Left renal cortex interstitium (tissue), 4 donors: ENCODE measurements at places on chromosomes 1 and 21.

DNA sequence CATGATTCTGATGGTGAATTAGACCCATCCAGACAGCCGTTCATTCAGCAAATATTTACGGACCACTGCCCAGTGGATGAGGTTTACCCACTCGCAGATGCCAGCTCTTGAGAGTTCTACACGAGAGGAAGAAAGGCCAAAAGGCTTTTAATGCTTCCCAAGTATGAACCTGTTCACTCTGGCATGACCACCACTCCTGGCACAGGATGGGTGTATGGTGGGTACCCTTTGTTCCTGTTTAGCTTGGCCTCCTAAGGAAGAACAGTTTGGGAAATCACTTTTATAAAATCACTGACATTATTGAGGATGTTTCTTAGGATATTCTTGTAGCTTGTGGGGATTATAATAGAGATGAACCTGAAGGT is 67.2 kb downstream of the HMGB4 start:
- DNase-seq: no peak

DNA sequence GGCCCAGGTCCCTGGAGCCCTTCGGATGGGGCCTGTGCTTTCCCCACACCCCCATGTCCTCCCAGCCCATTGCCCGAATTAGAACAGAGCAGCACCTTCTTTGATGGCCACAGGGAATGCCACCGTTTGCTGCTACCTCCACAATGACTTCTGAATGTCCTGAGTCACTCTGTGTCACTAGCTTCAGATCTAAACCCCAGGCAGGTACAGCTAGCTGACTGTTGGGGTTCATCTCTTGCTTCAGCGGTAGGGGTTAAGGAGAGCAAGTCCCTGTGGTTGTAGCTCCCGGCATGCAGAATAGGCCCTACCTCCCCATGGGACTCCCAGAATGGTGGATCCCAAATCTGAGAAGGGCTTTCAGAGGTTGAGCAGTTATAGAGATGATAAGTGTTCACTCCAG is 291.1 kb upstream of the POU3F1 start:
- no peak for DNase-seq

DNA sequence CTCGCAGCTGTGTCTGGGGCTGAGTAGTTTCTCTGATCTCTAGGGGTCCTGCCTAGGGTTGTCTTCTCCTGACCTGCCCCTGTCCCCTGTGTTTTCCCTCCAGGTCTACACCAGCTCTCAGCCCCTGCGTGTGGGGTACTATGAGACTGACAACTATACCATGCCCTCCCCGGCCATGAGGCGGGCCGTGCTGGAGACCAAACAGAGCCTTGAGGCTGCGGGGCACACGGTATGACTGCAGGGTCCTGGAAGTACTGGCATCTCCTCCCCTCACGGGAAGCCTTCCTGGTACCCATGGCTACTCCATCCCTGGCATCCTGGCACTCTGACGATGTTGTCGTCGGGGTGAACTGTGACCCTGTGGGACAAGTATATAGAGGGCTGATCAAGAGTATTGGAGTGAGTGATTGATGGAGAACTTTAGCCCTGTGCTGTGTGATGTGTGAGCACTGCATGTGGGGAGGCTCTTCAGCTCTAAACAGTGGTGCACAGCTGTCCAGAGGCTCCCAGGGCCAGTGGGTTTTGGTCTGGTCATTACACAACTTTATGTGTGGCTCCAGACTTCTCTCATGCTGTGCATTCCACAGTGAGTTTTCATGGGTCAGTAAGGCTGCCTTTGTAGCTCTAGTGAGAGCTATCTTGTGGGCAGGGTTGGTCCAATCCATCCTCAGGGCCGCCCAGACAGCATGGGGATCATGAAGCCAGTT is 14.4 kb downstream of the FAAH start:
- DNase-seq: no peak

DNA sequence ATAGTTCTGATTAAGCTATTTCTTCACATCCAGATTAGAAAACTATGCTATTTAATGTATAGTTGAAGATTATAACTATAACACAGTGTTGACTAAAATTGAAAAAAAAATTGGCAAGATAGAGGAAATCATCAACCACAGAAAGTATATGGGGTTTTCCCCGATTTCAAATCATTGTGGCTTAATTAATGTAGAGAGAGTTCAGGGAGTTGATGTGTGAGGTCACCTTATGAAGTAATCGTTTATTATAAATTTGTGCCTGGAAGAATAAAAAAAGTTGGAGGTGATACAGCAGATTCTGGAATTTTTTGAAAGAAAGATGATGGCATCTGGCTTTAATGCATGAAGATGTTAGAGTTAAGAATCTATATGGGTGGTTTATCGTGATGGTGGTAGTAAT is 84.3 kb downstream of the PTGS2 start:
- DNase-seq: no peak

- DNase-seq: no peak
Measured at GRCh38 chr1:109466125-109466451, 258 bp upstream of the SYPL2 start.

DNA sequence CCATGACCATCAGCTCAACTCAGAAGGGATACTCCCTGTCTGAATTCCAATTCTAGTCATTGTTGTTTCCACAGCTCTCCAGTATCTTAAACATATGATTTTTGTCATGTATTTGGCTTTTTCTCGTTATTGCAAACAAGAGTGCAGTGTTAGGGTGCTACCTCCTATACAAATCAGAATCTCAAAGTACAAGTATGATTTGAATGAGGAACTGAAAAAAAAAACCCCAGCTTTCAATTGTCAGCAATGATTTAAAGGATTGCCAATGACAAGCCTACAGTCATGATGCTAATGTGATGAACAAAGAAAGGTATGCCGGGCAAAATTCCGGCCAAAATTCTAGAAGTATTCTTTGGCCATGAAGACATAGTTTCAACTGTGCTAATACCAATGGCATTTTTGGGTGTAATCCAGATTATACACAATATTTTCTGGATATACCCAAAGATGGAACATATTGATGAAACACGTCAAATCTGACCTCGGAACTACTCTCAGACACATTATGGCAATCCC is 14.9 kb downstream of the TMEM35B start:
- DNase-seq: no peak

GRCh38 chr1:220685879-220686278 is 4.3 kb upstream of the C1orf115 start:
- DNase-seq: no peak

GRCh38 chr1:166489670-166490436 is 323.1 kb upstream of the FAM78B start:
- no peak for DNase-seq

GRCh38 chr1:25993197-25993951 is 4.5 kb downstream of the PAFAH2 start:
- no peak for DNase-seq

- no peak for DNase-seq
Measured at GRCh38 chr21:27315373-27315772, 348.5 kb upstream of the ADAMTS5 start.

- no peak for DNase-seq
Measured at GRCh38 chr1:54474310-54475251, 68.4 kb upstream of the SSBP3 start.

DNA sequence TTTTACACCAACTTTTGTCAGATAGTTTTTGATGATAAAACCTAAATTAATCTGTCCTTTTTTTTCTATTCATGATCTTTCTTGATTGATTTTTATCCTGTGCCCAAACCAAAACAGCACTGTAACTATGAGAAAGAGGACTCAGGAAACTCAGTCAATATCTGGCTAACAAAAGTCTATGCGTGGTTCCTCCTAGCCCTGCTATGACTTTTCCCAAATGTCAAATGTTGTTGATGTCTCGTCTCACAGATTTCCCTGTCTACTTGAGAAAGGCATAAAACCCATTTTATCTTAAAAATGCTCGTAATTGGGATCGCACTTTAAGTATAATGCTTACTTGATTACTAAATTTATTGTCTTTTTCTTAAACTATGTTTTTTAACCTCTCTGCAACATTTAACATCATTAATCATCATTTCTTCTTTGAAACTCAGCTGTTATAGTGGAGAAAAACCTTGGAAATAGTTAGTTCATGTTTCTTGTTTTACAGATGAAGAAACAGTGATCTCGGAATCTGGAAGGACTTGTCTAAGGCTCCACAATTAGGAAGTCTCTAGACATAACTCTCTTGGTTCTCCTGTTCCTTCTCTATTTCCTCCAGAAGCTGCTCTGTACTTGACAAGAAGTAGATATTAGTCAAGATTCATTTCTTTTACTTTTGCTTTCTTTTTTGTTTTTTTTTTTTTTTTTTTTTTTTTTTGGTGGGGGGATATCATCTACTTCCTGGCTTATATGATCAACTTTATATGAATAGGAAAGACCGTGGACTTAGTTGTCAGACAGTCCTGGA is 26.2 kb upstream of the PTPRC start:
- DNase-seq: no peak

GRCh38 chr1:11054666-11055065 is 5.2 kb downstream of the SRM start:
- no peak for DNase-seq

GRCh38 chr1:7962014-7962335 is 464 bp downstream of the PARK7 start:
- DNase-seq: no peak

DNA sequence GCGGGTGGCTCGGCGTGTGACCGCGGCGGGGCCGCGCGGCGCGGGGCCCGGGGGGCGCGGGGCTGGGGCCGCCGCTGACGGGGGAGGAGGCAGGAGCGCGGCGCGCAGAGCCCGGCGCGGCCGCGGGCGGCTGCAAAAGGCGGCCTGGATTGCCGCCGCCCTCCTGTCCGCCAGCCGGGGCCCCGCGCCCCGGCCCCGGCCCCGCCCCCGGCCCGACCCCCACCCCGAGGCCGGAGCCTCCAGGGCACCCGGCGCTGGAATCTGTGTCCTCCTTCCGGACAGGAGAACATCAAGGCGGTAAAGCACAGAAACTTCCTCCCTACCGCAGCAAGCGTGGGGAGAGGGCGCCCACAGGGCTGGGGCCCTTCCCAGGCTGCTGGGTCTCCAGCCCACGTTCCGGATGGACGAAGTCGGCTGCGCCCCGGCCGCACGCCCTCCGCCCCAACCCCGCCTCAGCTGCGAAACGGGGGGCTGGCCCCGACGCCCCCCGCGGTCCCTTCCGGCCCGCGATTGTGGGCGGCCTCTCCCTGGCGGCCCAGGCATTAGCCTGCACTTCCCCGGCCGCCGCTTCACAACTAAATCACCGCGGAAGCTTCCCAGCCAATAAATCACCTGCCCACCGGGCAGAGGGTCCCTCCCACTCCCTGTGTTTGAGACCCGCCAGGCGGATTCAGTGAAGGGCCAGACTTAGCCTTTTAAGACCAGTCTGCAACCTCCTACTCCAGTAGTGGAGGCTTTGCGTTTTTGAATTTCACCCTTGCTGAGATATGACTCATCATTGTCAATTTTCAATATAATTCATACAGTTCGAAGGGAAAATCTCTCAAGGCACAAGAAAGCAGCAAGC is 106.0 kb downstream of the SLC45A1 start:
- no peak for DNase-seq

GRCh38 chr1:226872437-226872836 is 2.0 kb downstream of the PSEN2 start:
- DNase-seq: no peak

DNA sequence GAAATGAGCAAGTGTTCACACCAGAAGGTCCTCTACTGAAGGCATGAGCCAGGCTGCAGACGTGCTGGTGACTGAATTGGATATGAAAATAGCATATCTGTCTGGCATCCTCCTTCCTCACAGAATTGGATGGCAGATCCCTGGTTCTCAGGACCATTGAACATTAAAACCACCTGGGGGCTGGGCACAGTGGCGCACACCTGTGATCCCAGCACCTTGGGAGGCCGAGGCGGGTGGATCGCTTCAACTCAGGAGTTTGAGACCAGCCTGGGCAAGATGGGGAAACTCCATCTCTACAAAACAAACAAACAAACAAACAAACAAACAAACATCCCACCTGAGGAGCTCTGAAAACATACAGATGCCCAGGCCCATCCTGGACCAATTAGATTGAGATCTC is 23.4 kb downstream of the TEX35 start:
- DNase-seq: no peak

DNA sequence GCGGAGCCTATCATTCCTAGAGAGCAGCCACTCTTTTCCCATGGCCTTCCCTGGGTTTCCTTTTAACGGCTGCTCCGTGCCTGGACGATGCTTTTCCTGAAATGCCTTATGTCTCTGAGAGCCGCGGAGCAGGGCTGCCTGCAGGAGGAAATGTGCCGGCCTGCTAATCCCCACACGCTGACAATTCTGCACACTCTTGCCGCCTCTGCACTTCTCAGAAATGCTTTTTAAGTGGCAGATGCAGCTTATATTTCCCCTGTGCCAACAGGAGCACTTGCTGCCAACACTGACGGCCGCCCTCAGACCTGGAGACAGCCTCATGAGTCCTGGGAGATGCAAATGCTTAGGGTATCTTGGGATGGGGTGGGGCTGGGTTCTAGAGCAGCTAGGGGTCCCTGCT is 253.2 kb downstream of the GRIK3 start:
- DNase-seq: no peak

GRCh38 chr1:224348137-224348536 is 8.5 kb upstream of the CNIH4 start:
- no peak for DNase-seq

GRCh38 chr1:3293563-3294080 is 160.8 kb upstream of the ARHGEF16 start:
- no peak for DNase-seq

GRCh38 chr1:234745844-234746797 is 136.1 kb upstream of the IRF2BP2 start:
- no peak for DNase-seq

GRCh38 chr21:42566524-42567213 is 53.0 kb downstream of the SLC37A1 start:
- no peak for DNase-seq

DNA sequence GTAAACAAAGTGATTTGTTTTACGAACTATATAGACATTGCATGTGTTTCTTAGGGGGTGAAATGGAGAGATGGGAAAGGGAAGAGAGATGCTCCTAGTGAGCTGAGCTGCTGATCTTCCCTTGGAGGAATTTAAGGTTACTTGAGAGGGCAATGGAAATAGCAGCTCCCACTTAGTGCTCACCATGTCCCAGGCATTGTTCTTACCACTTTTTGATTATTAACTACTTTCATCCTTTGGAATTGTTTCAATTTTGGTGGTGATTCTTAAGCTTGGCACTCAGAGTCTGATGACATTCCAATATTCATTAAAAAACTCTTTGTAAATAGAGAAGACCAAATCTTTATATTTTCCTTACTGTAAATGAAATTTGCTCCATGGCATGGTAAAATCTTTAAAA is 124.9 kb downstream of the ITSN1 start:
- DNase-seq: no peak

- DNase-seq: no peak
Measured at GRCh38 chr1:59142311-59143132, 154.4 kb upstream of the FGGY start.
